ENCODE measurements at places on chromosomes 16 and 17. TPM values are rescaled to one million over a fixed set of nuclear protein-coding genes. Genes with fewer than 3 reads are reported as not detected.

NPIPB9 gene
- 2.3 TPM for total RNA-seq

ROGDI gene
- total RNA-seq = 21.5 TPM

SENP3 gene
- 14.1 TPM for total RNA-seq

LYRM9 gene
- total RNA-seq = 5.1 TPM

TPPP3 gene
- total RNA-seq = 0.40 TPM

EPOP gene
- 2.7 TPM for total RNA-seq

TP53TG3F gene
- total RNA-seq = not detected

CES5A gene
- total RNA-seq = 4.4 TPM

OR3A2 gene
- not detected for total RNA-seq

ACSM2A gene
- 359 TPM for total RNA-seq

CLEC18B gene
- 1.1 TPM for total RNA-seq

COPZ2 gene
- total RNA-seq = 23.1 TPM

CSH2 gene
- not detected for total RNA-seq

HAGHL gene
- total RNA-seq = 1.2 TPM

NPTX1 gene
- total RNA-seq = 0.25 TPM

PLLP gene
- 7.5 TPM for total RNA-seq

RNF157 gene
- 12.4 TPM for total RNA-seq

TSPOAP1 gene
- total RNA-seq = 6.5 TPM

ITGB3 gene
- total RNA-seq = 5.0 TPM

GP2 gene
- total RNA-seq = 11.8 TPM

LCMT1 gene
- total RNA-seq = 7.0 TPM

SDR42E1 gene
- 4.1 TPM for total RNA-seq

PLXDC1 gene
- 0.50 TPM for total RNA-seq

CCL2 gene
- total RNA-seq = 0.91 TPM

C17orf78 gene
- total RNA-seq = not detected

RECQL5 gene
- total RNA-seq = 26.0 TPM

CHST4 gene
- 3.9 TPM for total RNA-seq

CORO6 gene
- 0.35 TPM for total RNA-seq

MYH2 gene
- not detected for total RNA-seq

SLC5A11 gene
- 1.1 TPM for total RNA-seq

TRIM47 gene
- 24.3 TPM for total RNA-seq

ZNF423 gene
- 2.0 TPM for total RNA-seq

CDYL2 gene
- total RNA-seq = 5.4 TPM

UTS2R gene
- total RNA-seq = not detected

GP1BA gene
- total RNA-seq = not detected

TNS4 gene
- 0.13 TPM for total RNA-seq

GRIN2A gene
- total RNA-seq = 0.03 TPM

EFCAB5 gene
- not detected for total RNA-seq

UMOD gene
- total RNA-seq = not detected

STH gene
- total RNA-seq = not detected

CBFA2T3 gene
- 11.0 TPM for total RNA-seq

CD300A gene
- total RNA-seq = 3.8 TPM

KRT33A gene
- not detected for total RNA-seq

ACSF2 gene
- total RNA-seq = 56.1 TPM

JPH3 gene
- not detected for total RNA-seq

MYH11 gene
- total RNA-seq = 2.7 TPM

KRT16 gene
- not detected for total RNA-seq

TBC1D3H gene
- total RNA-seq = not detected

SIRT7 gene
- total RNA-seq = 18.0 TPM

RPL26 gene
- total RNA-seq = 397 TPM

CA7 gene
- total RNA-seq = not detected

CCDC154 gene
- total RNA-seq = 1.4 TPM

SLX1B gene
- total RNA-seq = 12.4 TPM
